Activated CD4-positive, alpha-beta T cell treated with anti-CD3 and anti-CD28 coated beads for 4 hours (primary cell): ENCODE measurements at places on chromosomes 16 and 17.

DNA sequence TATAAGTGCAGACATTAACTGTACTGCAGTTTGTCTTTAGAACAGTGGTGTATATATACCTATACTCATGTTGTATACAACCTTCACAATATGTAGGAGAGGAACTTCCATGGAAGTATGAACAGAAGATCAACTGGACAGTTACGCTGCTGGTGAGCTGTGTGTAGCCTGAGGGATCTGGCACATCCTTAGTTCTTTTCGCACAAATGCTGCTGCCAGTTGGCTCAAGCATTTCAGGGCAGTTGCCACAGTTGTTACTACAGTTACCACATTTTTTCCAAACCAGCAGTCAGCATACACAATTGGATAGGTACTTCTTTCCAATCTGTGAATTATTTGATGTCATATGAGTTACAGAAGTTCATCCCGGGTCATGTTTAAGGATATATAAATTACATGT is 539.6 kb upstream of the HSBP1 start:
- DNase-seq = no peak

- peak; percentile 73 for DNase-seq
Observed at GRCh38 chr16:11233727-11234376, 22.2 kb downstream of the SOCS1 start.

- DNase-seq = no peak
Observed at GRCh38 chr17:73309727-73310596, 1.8 kb downstream of the CDC42EP4 start.

GRCh38 chr17:41420134-41420533 is 4.3 kb downstream of the KRT37 start:
- no peak for DNase-seq

- DNase-seq = no peak
Observed at GRCh38 chr17:6070430-6070912, 292 bp downstream of the WSCD1 start.

DNA sequence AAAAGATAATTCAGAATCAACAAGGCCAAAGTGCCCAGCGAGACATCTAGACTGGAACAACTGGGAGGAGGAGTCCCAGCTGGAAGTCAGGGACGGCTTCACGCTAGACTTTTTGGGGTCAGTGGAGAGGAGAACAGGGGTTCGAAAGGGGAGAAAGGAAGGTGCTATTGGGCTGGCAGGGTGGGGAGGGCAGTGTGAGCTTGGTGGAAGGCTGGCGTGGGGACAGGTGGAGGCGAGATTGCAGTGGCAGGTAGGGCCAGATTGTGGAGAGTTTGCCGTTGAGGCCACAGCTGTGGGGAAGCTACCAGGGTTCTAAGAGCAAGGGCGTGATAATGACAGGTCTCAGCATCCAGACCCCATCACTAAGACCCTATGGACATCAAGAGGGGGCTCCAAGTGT is 10.5 kb downstream of the SDK2 start:
- no peak for DNase-seq

GRCh38 chr17:75459590-75460267 is 3.3 kb downstream of the TMEM94 start:
- no peak for DNase-seq

DNA sequence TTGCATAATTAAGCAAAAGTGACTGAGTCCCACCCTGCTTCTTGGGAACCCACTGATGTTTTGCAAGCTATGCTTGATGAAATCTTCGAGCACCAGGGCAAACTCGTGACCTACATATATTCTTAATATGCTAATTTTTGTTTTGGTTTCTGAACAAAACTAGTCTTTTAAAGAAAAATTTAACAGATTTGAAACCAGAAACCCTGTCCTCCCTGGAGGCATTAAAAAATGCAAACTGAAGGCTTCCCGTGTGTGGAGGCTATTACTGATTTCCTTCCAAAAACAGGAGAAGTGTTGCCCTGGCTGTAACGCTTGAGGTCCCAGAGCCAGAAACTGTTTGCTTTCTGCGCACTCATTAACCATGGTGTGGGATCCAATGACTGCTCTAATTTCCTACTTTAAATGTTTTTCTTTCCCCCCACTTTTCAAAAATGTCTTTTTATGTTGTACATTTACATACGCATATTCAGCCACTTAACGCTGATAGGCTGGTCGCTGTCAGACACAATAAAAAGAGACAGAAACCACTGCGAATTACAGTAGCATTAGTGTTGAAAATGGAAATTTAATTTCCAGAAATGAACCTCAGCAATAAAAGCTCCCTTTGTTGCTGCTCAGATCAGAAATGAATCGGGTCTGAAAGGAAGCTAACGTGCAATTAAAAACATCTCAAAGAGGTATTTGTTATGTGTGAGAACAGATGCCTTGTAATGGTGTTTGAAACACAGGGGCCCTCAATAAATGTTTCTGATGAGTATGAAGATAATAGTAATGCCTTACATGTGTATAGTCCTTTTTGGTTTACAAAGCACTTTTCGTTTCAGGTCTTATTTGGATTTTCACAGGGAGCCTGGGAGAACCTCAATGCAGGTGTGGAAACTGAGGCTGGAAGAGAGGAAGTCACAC is 39.9 kb upstream of the IRX6 start:
- DNase-seq = no peak

GRCh38 chr17:15954222-15954621 is 9.3 kb downstream of the ADORA2B start:
- DNase-seq = no peak

- DNase-seq = peak; percentile 5
Observed at GRCh38 chr17:5237541-5238016, 2.9 kb upstream of the SCIMP start.

DNA sequence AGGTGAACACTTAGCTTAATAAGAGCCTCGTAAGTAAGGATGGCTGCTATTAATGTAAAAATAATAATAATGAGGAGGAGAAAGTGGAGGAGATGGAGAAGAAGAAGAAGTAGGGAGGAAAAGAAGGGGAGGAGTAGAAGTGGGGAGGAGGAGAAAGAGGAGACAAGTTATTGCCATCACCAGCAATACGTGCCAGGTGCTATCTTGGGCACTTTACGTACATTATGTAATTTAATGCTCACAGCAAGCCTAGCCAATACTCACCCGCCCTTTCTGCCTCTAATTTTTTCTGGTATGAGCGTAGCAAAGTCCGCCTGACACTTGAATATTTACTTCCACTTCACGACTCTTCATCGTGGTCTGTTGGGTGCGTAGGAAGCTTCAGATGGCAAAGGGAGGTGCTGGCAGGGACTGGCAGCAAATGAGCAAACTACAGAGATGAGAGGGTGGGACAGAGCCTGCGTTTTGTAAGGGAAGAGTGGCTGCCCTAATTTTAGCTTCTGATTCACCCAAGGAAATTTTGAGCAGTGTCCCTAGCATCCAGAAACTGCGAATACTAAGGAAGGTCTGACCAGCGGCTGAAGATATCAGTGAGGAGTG is 42.1 kb upstream of the CDH13 start:
- no peak for DNase-seq

DNA sequence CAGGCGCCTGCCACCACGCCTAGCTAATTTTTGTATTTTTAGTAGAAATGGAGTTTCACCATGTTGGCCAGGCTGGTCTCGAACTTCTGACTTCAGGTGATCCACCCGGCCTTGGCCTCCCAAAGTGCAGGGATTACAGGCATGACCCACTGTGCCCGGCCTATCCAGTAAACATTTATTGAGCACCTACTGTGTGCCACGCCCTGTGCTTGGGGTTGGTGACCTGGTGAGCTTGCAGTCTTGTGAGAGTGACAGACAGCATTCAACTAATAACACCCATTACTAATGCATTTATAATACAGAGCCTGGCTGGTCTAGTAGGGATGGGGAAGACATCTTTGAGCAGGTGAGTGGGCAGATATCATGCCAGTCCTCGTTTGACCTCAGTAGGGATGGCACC is 113.1 kb downstream of the SOCS1 start:
- no peak for DNase-seq

GRCh38 chr17:35448214-35448898 is at the start of gene SLFN13:
Gene SLFN13, minus strand, starts transcription at chr17:35448766. Its CDS starts 3,086 bp downstream, at chr17:35445680.
- peak; percentile 84 for DNase-seq

DNA sequence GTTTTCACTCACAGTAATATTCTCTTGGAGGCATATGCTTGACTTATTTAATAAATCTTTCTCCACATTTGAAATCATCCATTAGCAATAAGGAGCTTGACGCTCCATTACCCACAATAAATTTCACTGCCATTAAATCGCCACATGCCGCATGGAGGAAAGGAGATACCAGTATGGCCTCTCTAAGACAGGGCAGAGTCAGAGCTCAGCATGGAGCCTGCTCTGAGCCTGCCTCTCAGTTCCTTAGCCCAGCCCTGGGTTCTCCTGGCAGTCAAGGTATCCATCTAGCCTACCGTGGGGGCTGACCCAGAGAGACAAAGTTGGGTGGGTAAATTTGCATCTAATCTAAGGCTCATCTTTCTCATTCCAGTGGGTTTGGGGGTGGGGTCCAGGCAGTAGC is 80.3 kb upstream of the CES5A start:
- DNase-seq = no peak

GRCh38 chr16:30953511-30954124 is 3.9 kb upstream of the SETD1A start:
- DNase-seq = peak; percentile 51

GRCh38 chr17:17922070-17922614 is 50.1 kb downstream of the TOM1L2 start:
- no peak for DNase-seq

DNA sequence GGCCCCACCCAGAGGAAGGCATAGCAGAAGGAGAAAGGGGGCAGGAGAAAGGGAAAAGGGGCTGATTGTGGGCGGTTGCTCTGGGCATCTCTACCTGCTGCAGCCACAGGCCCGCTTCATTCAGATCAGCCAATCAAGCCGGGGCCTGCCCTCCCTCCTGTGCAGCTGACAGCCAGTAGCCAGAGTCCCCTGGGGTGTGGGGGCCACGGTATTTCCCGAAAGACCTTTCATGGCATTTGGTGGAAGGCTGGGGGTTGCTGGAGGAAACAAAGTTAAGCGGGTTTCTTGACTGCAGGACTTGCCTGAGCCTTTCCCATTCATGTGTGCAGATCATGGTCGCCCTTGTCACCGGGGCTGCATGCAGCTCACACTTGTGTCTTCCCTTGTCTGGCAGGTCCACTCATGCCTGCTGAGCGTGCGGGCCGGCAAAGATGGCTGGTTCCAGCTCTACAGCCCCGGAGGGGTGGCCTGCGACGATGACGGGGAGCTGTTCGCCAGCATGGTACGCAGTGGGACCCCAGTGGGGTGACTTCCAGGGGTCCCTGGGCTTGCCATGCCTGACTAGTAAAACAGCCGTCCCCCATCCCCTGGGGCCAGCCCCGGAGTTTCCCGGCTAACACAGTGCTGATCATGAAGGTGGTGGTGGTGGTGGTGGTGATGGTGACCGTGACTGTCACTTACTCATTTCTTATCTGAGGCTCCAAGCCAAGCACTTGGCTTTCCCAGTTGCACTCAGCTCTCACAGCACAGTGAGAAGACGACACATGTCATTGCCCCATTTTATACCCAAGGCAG is 82.7 kb upstream of the PLCG2 start:
- DNase-seq = no peak

DNA sequence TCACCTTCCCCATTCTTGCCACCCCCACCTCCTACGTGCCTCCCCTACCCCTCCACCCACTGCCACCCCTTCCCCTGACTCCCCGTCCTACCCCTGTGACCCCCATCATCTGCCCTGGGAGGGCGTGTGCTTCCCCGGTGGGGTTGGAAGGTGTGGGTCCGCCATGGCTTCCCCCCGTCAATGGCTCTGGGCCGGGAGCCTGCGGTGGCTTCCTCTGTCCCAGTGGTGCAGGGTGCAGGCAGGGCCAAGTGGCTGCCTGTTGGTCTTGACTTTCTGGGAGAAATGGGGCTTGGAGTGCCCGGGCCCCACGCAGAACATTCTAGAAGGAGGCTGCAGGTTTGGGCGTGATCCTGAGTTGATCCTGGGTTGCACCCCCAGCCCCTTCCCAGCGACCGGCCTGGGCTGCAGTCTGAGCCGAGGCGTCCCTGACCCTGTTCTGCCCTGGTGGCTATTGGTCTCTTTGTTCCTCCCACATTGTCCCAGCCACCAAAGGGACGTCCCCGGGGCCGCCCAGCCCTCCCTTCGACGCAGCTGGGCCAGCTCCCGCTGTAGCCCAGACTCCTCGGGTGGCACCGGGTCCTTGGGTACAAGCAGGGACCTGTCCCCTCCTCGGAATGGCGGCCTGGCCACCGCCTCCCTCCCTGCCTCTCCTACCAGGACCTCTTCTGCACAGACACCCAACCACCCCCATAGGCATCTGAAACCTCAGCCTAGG is 25.7 kb downstream of the GSE1 start:
- DNase-seq = no peak

DNA sequence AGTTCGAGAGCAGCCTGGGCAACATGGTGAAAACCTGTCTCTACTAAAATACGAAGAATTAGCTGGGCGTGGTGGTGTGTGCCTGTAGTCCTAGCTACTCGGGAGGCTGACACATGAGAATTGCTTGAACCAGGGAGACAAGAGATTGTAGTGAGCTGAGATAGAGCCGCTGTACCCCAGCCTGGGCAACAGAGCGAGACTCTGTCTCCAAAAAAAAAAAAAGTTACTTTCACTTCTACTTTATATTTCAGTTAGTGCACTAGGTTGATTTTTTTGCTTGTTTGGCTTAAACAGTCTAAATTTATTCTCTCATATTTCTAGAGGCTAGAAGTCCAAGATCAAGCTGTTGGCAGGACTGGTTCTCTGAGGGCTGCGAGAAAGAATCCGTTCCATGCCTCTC is 13.4 kb downstream of the CCDC102A start:
- no peak for DNase-seq

DNA sequence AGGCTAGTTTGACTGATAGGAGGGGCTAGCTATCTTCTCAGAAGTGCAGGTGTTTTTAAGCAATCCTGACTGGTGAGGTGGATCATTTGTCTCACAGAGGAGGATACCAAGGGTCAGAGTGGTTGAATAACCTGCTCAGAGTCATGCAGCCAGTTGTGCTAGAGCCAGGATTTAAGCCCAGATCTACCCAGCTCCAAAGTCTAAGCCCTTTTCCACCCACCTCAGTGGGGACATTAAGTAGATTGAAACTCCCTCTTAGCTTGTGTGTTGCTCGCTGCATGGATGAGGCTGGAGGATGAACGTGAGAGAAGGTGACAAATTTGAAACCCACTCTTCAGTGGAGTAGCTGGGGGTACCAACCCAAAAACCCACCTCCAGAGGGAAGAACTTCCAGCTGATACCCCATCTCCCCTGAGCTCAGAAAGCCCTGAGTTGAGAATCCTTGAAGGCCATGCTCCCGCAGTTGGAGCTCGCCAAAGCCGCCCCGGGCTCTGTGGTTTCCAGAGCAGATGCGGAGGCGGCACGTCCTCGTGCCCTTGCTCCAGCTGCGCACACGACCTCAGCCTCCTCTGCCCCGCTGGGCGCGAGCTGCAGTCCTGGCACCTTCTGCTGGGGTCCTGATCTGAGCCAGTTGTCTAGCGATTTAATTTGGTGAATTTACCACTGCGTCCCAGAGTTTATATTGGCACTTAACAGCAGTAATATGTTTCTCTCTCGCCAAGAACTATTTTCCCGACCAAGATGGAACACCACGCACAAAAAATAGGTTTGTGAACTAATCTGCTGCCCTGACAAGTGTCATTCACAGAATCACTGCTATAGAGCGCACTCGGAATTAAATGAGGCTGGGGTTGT is 159.5 kb downstream of the CCDC182 start:
- no peak for DNase-seq

GRCh38 chr17:57994436-57994835 is 6.4 kb upstream of the VEZF1 start:
- no peak for DNase-seq

- no peak for DNase-seq
Observed at GRCh38 chr16:85309656-85310587, 197.7 kb upstream of the CIBAR2 start.

GRCh38 chr17:67830440-67830839 is 5.1 kb downstream of the BPTF start:
- DNase-seq = no peak
